ENCODE measurements at places on chromosomes 4 and X.

GRCh38 chr4:110904435-110905065, 281.7 kb upstream of the PITX2 start:
- peaks cover 6% of the 10 kb centered on the region for H3K27me3 ChIP-seq
- H3K27ac ChIP-seq, result no peak overlapping the region
- H3K4me3 ChIP-seq, result no peak overlapping the region
- no peak for DNase-seq

DNA sequence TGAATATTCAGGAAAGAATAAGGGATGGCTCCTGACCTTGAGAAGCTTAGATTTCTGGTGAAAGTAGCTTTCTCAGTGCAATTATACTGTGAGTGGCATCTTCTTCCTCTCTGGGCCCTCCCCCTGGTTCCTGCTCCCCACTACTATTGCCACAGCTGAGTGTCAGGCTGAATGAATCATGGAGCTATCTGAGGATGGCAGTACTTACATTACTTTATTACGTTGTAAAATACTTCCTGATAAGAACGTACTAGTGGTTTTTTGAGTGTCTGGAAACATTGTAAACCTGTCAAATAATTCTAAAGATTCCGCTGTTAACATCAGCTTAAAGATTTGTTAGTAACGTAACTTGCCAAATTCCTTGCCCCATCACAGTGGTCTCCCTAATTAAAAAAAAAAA, 36.2 kb downstream of the ARHGAP10 start:
- H3K4me1 ChIP-seq, result no peaks in the 10 kb centered on the region
- DNase-seq, result no peak
- H3K4me3 ChIP-seq, result no peak overlapping the region
- H3K27me3 ChIP-seq, result no peaks in the 10 kb centered on the region
- no peak overlapping the region for H3K27ac ChIP-seq

GRCh38 chr4:61671599-61671998, 471.5 kb downstream of the ADGRL3 start:
- no peak for DNase-seq
- no peaks in the 10 kb centered on the region for H3K27me3 ChIP-seq
- no peak overlapping the region for H3K27ac ChIP-seq
- H3K4me1 ChIP-seq, result no peaks in the 10 kb centered on the region
- no peaks in the 10 kb centered on the region for H3K36me3 ChIP-seq

GRCh38 chrX:24080704-24081103, 25.9 kb downstream of the EIF2S3 start:
- no peak for DNase-seq
- H3K4me1 ChIP-seq, result peaks cover 8% of the 10 kb centered on the region
- peak overlapping the region; percentile 79 for H3K27ac ChIP-seq
- no peaks in the 10 kb centered on the region for H3K27me3 ChIP-seq
- no peak overlapping the region for H3K4me3 ChIP-seq

DNA sequence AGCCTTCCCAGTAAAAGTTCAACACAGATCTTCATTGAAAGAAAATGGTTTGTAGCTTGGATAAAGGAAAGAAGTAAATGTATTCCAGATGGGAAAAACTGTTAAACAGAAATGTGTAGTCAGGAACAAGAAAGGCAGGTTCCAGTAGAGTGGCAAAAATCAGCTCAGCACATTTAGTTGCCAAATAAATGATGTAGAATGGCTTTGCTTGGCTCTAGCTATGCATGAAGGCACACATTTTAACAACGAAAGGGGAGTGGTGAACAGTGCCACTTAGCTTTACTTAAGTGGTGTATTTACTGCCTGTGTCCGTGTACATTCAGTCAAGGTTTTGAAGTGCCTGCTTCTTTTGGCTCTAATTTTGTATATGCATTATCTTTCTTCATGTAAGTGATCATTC, 644.5 kb upstream of the ATOH1 start:
- no peaks in the 10 kb centered on the region for H3K36me3 ChIP-seq
- H3K4me3 ChIP-seq, result no peak overlapping the region
- no peaks in the 10 kb centered on the region for H3K4me1 ChIP-seq
- H3K27me3 ChIP-seq, result no peaks in the 10 kb centered on the region

GRCh38 chr4:22348410-22348809, 167.5 kb downstream of the ADGRA3 start:
- DNase-seq, result no peak
- no peak overlapping the region for H3K27ac ChIP-seq
- no peaks in the 10 kb centered on the region for H3K36me3 ChIP-seq

- H3K27me3 ChIP-seq, result no peaks in the 10 kb centered on the region
- H3K36me3 ChIP-seq, result no peaks in the 10 kb centered on the region
- DNase-seq, result no peak
- no peak overlapping the region for H3K27ac ChIP-seq
Observed at GRCh38 chr4:139898293-139898692, 232.7 kb downstream of the MGST2 start.

- no peaks in the 10 kb centered on the region for H3K27me3 ChIP-seq
- H3K4me3 ChIP-seq, result no peak overlapping the region
- no peaks in the 10 kb centered on the region for H3K36me3 ChIP-seq
- no peaks in the 10 kb centered on the region for H3K4me1 ChIP-seq
Observed at GRCh38 chr4:160026721-160027120, 923.8 kb downstream of the RAPGEF2 start.

DNA sequence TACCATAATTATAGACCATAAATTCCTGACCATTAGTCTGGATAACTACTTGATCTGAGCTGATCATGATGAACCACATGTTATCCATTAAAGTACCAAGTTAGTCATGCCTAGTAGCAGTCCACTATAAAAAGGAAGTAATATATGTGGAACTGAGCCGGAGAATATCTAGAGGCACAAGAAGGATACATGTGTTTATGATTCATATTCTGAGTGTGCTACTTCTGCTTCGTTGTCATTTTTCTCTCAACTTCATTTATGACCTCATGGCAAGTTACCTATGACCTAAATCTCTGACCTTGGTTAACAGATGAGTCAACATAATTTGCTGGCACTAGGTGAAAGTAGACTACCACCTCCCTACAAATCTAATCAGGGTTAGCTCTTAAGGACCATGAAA, 56.5 kb upstream of the ANKRD17 start:
- peaks cover 4% of the 10 kb centered on the region for H3K27me3 ChIP-seq
- peaks cover 3% of the 10 kb centered on the region for H3K36me3 ChIP-seq
- no peak overlapping the region for H3K27ac ChIP-seq
- DNase-seq, result no peak

DNA sequence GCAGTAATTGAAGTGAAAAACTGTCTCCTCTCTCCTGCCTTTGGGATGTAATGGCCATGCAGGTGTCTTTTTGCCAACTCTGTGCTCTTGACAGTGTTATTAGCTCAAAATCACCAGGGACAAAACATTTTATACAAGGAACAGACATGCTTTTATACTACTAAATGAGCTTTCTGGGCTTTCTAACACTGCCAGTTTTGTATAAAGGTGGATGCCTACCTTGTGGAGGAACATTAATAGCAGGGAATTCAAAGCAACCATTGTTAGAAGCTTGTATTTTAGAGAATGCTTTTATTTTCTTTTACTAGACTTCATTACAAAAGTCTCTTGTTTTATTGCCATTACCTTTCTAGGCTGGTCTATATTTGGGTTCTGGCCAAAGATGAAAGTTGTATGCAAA, 54.7 kb upstream of the ARSJ start:
- H3K27me3 ChIP-seq, result peaks cover 3% of the 10 kb centered on the region
- no peak overlapping the region for H3K4me3 ChIP-seq
- DNase-seq, result no peak
- H3K36me3 ChIP-seq, result no peaks in the 10 kb centered on the region

DNA sequence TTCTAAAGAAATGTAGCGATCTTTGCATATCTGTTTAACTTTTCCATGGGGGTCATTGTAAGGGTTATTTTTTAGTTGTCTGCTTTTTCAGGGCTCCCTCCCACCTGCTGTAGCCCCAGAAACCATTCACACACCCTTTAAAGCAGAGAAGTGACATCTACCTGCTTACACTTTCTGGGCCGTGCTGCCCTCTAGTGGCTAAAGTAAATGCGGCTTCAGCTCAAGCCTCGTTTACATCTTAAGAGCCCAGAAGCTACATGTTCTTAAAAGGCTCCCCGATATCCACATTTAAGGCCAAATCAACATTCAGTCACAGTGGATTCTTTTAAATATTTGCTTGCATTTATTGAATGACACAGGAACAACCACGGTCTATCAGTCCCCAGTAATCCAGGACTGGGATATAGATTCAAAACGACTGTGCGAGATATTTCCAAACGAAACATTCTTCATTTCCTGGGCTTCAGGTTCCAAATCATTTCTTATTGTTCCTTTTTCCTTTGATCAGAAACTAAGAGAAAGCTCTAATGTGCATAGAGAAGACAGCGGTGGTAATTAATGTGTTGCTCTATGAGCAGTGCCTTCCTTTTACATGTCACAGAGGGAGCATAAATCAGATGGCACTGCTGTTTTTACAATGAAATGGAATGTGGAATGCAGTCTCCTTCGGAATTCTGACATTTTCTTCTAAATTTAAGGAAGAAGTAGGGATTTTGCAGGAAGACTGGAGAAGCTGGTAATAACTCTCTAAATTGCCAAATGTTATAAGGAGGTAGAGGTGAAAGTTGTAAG, 119.9 kb downstream of the RASGEF1B start:
- H3K27me3 ChIP-seq, result peaks cover 12% of the 10 kb centered on the region
- peaks cover 2% of the 10 kb centered on the region for H3K4me1 ChIP-seq

- no peak for DNase-seq
- H3K4me3 ChIP-seq, result no peak overlapping the region
- H3K36me3 ChIP-seq, result no peaks in the 10 kb centered on the region
- H3K27ac ChIP-seq, result no peak overlapping the region
Observed at GRCh38 chr4:5927747-5928146, 34.9 kb upstream of the CRMP1 start.
